ENCODE measurements at places on chromosomes 6 and 20.
A peak's percentile ranks its signal among the peaks of the same experiment; 100 is the strongest.

GRCh38 chr6:85360794-85361642 lies 88.9 kb upstream of the NT5E start:
- peak; percentile 93 for DNase-seq

GRCh38 chr6:780706-781105 lies 87.8 kb upstream of the EXOC2 start:
- no peak for DNase-seq

- no peak for DNase-seq
Observed at GRCh38 chr6:9138936-9139335, 703.6 kb upstream of the SLC35B3 start.

DNA sequence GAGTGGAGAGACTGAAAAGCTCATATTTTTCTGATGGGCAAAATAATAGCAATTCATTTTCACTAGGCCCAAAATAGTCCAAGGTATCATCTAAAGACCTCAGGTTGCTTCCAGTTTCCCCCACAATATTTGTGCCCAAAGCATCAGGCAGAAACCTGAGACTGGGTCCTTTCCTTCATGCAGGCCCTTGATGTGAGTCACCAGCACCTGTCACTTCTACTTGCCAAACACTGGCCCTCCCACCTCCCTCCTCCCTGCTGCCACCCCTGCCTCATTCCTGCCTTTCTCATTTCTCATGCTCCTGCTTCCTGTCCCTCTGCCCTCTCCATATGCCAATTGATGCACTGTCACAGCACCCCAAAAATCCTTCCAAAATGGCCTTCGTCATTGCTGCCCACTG lies 230.4 kb upstream of the CST7 start:
- DNase-seq: no peak

- no peak for DNase-seq
Observed at GRCh38 chr20:25135031-25135430, 53.1 kb upstream of the VSX1 start.

- no peak for DNase-seq
Observed at GRCh38 chr6:28865401-28866204, 58.2 kb downstream of the TRIM27 start.

DNA sequence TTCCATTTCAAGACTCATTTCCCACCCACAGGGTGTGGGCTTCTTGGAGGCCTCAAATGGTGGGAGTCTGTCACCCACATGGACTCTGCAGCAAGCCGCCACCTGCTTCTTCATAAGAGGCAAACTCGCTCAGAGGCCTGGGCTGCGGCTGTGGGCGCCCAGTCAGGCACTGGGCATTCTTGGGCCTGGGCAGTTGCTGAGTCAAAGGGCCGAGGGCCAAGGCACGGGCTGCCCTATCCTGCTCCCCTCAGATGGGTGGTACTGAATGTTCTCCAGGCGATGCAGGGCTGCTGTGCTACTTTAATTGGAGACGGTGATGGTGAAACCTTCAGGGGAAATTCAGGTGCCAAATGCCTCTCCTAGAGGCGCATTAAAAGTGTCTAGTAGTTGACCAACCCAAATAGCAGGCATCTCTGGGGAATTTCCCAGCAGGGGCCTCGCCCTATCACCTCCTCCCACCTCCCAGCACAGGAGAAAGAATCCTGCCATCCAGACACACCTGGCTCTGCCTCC lies 57.9 kb downstream of the MAFB start:
- DNase-seq: no peak

DNA sequence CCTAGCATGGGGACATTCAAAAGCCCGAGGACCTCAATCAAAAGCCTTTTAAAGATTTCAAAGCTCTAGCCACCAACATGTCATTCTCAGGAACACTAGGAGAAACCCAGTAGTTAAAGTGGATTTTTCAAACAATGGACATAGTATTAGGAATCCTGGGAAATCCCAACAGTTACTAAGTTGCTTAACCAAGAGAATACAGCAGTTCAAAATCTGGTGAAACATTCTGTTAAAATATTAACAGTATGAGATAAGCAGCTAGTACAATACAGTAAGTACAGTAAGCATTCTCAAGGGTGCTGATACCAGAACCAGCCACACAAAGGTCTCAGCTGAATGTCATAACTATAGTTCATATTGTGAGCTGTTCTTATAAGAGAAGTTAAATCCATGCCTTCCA lies 68.6 kb downstream of the CDK19 start:
- DNase-seq: no peak

GRCh38 chr20:47269309-47270165 lies 87.0 kb downstream of the ZMYND8 start:
- DNase-seq: no peak

DNA sequence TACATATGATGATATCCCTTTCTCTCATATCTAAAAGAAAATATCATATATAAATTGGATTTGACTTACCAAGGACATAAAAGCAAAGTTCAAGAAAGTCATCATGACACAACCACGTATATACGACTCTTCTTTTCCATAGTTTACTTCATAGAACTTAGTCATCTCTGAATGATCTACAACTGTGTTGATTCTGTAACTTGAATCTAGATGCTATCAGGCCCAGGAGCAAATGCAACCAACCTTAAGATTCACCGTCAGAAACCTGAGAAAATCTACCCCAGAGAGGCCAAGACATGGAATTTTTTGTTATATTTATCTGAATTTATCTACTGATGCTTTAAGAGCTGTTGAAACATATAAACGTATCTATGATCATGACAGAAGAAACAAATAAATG lies 165.6 kb downstream of the PDE10A start:
- no peak for DNase-seq

DNA sequence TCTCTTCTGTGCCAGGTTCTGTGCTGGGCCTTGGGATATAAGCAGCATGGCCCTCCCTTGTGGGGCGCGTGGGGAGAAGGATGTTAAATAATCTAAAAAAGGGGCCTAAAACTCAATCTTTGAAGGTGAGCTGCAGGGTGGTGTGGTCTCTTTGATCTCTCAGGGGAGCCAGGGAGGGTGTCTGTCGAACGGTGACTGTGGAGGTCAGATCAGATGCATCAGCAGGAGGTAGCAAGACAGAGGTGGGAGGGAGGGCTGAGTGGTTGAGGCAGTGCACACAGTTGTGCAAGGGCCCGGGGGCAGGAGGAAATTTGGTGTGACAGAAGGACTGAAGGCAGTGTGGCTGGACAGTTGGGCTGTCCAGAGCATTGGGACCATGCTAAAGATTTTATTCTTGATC lies 287.3 kb downstream of the BMP7 start:
- no peak for DNase-seq

- DNase-seq: no peak
Observed at GRCh38 chr6:118860880-118861279, 33.1 kb upstream of the ASF1A start.

DNA sequence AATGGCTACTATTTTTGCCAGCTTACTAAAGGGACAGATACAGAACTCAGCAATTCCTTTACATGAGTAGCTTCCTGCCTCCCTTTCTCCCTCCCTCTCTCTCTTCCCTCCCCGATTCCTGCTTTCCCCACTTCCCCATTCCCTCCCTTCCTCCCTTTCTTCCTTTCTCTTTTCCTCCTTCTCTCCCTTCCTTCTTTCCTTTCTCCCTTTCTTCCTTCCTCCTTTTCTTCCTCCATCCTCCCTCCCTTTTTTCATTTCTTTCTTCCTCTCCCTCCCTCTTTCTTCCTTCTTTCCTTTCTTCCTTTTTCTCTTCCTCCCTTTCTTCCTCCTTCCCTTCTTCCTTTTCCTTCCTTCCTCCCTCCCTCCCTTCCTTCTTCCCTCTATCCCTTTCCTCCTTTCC lies 178.1 kb downstream of the RNF144B start:
- DNase-seq: no peak

DNA sequence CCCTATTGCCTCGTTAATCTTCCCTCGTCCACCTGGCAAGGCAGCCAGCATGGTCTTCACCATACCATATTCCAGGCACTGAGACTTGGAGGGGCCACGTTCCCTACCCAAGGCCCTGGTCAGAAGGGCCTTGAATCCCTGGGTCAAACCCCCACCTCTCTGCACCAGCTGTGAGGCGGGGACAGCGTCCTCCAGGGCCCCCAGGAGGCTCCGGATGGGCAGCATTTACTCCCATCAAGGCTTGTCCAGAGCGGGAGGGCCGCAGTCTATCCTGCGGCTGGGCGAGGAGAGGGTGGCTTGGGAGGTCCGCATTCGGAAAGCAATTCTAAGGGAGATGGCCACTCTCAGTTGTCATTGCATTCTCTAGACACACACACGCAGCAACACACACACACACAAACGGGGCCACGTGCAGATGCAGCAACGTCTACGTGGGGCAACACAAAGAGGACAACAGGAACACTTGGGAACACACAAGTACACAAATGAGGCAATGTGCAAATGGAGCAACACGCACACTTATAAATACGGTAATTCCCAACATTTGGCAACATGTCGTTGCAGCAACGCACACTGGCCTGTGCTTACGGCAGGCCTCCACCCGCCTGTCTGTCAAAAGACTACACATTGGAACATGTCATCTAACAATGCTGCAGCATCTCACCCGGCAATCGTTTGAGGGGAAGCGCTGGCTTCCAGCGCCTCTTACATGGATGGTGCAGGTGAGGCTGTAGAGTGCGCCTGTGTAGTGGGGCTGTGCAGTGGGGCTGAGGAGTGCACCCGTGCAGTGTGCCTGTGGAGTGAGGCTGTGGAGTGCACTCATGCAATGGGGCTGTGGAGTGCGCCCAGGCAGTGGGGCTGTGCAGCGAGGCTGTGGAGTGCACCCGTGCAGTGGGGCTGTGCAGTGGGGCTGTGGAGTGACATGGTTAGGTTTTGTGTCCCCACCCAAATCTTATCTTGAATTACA lies 12.9 kb upstream of the NTSR1 start:
- DNase-seq: no peak

- no peak for DNase-seq
Observed at GRCh38 chr6:110404607-110405006, 10.8 kb downstream of the DDO start.

DNA sequence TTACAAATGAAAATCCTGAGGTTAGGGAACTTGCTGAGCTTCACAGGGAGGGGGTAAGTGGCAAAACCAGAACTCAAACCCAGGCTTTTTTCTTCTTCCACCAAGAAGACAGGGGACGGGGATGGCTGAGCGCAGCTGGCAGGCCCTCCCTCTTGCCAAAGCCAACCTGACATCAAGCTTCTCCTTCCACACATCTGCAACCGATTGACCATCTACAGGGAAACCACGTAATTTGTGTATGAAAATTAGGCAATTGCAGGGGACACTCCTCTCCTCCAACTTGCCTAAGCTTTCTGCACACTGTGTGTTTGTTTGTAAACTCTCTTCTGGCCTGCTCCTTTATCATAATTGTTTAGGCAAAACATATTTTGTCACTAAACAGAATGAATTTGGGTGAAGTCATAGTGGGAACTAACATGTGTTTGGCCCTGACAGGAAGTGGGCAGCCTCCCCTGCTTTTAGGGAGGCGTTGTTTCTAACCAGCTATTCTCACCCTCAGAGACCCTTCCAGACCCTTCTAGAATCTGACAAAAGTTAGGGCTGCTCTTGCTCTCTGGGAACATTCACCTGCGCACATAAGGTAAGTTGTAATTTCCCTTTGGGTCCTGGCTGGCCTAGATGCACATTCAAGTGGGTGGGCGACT lies 18.9 kb downstream of the ZNF831 start:
- DNase-seq: no peak

DNA sequence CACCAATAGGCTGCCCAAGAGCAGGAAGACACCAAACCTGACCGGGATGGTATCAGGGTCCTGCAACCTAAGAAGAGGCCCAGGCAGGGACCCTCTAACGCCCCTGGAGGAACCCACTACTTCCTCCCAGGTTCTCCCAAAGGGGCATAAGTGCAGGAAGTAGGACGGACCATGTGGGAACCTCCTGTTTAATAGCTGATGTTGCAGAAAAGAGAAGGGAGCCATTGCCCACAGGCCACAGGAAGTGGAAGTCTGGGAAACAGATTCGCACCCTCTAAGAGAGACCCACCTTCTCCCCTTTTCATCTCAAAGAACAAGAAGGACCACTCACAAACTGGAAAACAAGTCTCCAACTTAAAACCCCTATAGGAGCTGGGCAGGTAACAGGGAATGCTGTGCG lies 18.1 kb downstream of the PREX1 start:
- DNase-seq: no peak

GRCh38 chr6:12423832-12424231 lies 133.7 kb downstream of the EDN1 start:
- DNase-seq: no peak

GRCh38 chr6:75085931-75086635 lies 119.8 kb downstream of the COL12A1 start:
- DNase-seq: no peak

DNA sequence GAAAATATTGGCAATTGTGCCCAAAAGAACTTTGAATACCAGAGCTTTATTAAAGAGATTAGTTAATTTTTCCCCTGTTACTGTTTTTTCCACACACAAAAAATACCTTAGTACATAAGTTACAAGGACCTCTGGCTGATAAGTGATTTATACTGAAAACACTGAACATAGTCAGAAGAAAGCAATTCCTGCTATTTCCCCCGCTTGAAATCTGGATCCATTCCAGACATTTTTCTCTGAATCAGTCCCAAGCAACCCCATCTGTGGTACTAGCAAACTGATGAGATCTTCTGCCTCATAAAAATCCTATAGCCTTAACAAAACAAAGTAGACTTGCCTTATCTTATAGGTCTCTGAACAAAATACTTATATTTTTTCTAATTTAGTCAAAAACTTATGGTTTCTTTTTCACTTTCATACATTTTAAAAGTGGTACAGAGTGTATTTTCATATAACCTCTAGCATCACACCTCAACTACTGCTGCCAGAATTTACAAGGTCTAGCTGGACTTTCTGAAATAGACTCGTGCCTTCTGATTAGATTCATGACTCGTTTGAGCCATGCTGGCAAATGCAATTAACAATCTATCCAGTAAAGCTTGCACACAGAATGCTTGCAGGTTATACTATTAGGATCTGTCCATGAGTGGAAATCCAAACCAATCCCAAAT lies 111.9 kb downstream of the TBX18 start:
- peak; percentile 78 for DNase-seq

DNA sequence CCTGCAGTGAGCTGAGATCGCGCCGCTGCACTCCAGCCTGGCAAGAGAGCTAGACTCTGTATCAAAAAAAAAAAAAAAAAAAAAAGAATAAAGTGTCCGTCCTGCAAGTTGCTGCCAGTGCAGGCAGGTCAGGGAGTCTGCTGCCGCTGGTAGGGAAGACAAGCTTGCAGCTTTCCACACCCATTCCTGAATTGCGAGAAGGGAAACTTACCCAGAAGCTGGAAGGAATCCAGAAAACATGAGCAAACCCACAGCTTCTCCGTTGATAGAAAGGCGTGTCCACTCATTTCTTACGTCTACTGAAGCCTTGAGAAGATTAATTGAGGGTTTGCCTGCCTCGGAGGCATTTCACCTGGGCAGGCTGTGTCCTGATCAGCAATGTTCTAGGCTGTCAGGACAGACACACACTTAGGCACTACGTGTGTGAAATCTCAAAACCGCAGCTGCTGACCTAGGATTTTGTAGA lies 61.6 kb upstream of the DSP start:
- no peak for DNase-seq

- DNase-seq: no peak
Observed at GRCh38 chr6:140202964-140203515, 828.6 kb upstream of the CITED2 start.

- DNase-seq: no peak
Observed at GRCh38 chr6:62707156-62707555, 421.1 kb upstream of the KHDRBS2 start.

- DNase-seq: no peak
Observed at GRCh38 chr20:13325033-13325432, 104.0 kb downstream of the ISM1 start.
